Stimulated activated CD4-positive, alpha-beta T cell treated with anti-CD3 and anti-CD28 coated beads, Interleukin-4, amount 100 ng/mL, for 1 hour (primary cell): ENCODE measurements at places on chromosomes 13 and 19.

DNA sequence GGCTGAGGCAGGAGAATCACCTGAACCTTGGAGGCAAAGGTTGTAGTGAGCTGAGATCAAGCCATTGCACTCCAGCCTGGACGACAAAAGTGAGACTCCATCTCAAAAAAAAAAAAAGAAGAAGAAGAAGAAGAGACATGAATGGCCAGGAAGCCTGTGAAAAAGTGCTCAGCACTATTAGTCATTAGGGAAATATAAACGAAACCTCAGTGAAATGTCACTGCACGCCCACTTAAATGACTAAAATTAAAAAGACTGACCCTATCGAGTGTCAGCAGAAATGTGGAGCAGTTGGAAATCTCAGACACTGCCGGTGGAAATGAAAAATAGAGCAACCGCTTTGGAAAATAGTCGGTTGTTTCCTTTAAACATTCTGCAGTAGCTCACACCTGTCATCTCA is 5.5 kb upstream of the TYROBP start:
- DNase-seq: no peak

GRCh38 chr19:34308381-34309367 is 54.3 kb downstream of the GARRE1 start:
- DNase-seq: no peak

DNA sequence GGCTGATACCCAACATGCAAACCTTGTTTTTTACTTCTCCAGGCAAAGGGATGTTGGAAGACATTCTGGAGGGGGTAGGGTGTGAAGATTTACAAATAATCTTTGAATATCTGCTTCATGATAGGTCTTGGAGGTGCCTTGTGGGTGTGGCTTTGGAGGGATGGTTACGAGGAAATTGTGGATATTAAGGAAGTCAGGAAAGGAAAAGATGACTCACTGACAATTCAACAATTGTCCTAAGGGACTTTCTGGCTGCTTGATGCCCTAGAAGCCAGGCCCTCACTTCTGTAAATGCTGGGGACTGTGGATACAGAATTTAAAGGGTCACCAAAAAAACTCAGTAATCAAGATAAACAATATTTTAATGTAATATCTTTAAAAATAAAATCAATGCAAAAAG is 37.4 kb upstream of the ZNF527 start:
- DNase-seq: no peak

DNA sequence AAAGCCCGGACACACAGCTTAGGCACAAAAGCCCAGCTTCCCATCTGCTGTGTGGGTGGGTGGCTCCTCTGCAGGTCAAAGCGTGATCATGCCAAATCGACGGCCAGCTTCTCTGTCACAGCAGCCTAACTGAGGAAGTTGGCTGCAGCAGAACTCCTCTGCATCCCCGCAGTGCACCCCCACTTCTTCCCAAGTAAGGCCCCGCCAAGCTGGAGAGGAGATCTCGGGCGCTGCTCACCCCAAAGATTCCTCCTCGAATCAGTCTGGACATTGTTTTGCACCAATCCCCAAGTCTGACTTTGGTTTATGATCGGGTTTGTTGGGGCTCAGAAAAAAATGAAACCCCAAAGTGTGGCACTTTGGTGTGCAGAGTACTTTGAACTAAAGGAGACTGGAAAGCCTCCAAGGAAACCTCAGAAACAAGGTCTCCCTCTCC is 19.7 kb upstream of the CPB2 start:
- DNase-seq: peak; percentile 18

- no peak for DNase-seq
These were observed 4.7 kb downstream of the PRKACA start for GRCh38 chr19:14112809-14113385.

DNA sequence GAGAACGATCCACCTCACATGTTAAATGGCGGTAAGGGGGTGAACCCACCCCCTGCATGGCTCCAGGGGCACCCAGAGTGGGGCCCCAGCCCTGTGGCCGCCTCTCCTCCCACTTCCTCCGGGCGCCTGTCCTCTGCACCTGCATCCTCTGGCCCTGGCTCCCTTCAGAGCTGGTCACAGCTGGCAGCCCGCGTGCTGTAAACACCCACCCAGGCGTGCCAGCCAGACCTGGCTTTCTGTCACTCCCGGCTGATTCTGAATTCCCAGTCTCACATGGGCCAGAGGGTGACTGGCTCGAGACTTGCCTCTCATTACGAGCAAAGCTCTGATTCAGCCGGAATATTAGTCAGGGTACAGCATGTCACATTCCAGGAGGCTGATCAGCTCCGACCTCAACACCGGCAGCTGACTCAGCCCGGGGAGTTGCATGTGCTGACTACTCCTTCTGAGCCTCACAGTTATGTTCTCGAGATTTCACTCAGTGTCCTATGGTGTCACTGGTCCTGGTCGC is 75.1 kb downstream of the GNG7 start:
- DNase-seq: peak; percentile 57

DNA sequence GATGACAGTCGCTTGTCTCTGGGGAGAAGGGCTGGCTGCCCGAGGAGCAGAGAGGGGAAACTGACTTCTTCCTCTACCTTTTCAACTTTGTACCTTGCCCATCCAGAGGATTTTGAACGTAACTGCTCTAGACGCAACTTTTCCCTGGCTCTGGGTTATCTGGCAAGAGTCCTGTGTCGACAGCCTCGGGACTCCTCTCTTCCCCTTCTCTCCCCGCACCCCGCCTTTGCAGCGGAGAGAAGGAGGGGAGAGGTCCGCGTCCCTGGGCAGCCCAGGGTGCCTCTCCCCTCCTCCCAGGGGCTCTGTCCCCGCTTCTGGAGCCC is 574 bp downstream of the SH3GL1 start:
- no peak for DNase-seq

DNA sequence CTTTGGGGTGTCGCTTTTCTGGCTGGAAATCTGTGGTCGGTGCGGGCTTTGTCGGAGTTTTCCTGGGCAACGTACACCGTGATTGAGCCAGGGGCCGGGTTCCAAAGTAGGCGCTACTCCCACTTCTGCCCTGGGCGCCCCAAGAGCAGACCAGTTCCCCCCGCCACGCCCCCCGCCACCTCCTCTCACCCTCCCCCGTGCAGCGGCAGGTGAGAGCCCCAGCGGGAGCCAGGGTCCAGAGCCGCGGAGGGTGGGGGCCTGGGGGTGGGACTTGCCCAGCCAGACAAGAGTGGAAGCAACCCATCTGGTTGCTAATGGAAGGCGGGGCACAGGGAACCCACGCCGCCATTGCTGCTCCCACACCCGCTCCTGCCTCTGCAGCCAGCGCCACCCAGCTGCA is 2195.9 kb downstream of the PCDH9 start:
- no peak for DNase-seq

- DNase-seq: no peak
These were observed 114.4 kb upstream of the IRS2 start for GRCh38 chr13:109900741-109901140.

GRCh38 chr19:8665468-8666213 is 33.0 kb downstream of the ACTL9 start:
- no peak for DNase-seq

GRCh38 chr13:37627428-37627827 is 28.9 kb upstream of the POSTN start:
- DNase-seq: no peak

- DNase-seq: no peak
These were observed 1.5 kb downstream of the GIPC3 start for GRCh38 chr19:3586707-3587346.

GRCh38 chr19:51559240-51559639 is 11.8 kb upstream of the ZNF175 start:
- DNase-seq: no peak

DNA sequence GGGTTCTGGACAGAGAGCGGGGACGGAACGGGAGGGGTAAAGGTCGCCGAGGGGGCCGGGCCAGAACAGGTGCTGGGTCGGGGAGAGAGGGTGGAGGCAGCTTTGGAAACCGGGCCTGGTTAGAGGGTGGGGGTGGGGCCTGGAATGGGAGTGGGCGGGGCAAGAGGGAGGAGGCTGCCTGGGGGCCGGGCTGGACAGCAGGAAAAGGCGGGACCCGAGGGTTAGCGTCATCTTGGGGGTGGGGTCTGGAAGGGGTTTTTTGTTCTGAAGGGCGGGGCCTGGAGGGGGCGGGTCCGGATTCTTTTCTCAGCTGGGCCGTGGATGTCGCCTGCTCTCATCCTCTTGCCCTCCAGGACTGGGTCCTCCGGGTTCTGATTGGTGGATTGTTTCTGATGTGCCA is 4.3 kb upstream of the ZNF813 start:
- no peak for DNase-seq

- DNase-seq: no peak
These were observed 286.5 kb upstream of the NBEA start for GRCh38 chr13:34655554-34655953.
